ENCODE measurements at places on chromosomes 1 and 21.

DNA sequence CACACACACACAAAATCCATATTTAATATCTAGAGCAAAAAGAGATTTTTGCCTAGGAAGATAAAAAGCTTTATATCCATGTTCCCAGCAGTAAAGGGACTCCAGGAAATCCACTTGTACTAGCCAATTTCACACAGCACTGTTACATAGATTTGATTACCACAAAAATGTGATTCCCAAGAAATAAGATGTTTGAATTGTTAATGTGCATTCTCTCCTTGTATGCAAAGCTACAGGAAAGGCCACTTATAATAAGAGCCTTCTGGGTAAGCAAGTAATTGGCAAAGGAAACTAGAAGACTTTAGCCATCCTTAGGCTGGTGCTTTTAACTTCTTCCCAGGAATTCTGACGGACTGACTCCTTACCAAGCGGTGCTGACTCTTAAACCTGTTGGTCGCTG lies 89.3 kb downstream of the LBR start:
- no peak for DNase-seq

DNA sequence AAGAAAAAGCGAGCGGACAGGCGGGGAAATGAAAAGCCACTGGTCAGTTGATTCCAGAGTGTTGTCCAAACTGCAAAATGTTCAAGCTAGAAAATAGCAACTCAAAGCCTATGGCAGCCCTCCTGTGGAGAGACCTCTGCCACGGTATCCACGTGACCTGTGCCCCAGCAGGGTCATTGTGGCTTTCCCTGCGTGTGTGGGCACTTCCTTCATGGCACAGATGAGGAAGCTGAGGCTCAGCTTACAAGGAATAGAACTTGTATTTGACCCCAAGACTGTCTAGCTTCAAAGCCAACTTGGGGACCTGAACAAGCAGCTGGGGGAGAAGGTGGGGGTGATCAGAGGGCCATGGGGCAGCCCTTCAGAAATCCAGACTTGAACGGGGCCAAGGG lies 15.6 kb upstream of the PLEKHG5 start:
- DNase-seq: no peak

- DNase-seq: no peak
Measured at GRCh38 chr1:33602271-33602670, 129.8 kb downstream of the ZSCAN20 start.

GRCh38 chr1:40073062-40073461 lies 24.0 kb downstream of the PPT1 start:
- DNase-seq: no peak

GRCh38 chr21:35860189-35860869 lies 200.0 kb downstream of the SETD4 start:
- DNase-seq: no peak

DNA sequence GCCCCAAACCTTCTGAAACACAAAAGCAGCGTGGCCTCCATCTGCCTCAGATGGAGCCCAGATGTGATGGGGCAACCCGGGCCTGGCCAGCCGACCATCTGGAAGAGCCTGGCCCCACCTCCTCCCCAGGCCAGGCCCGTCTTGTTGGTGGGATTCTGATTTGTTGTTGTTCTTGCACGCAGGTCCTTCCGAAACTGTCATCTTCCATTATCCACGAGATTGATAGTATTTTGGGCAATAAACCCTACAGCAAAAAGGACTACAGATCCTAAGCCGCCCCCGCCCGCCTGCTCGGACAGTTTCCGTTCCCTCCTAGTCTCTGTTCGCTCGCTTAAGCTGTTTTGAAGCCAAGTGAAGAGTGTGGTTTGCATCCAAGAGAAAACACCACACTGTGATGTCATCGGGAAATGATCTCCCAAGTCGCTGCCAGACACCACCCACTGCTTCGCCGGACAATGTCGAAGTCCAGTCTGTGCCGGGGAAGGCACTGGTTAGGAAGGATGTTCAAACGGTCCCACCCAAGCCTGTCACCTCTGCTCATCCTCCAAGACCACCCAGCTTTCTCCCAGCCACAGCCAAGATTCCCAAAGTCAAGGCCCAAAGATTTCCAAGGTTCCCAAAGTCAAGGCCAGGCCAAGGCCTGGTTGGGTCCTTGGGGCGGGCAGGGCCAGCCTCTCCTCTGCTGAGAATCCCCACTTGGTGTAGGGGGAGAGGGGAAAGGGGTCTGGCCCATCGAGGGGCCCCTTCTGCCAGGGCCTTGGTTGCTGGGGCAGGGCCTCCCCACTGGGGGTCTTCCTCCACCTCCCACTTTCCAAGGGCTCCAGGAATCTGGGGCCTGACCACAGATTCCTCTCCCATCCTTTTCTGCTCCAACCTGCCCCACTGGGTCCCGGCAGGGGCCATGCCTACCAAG lies 52.9 kb downstream of the KCNAB2 start:
- DNase-seq: no peak
